ENCODE measurements at places on chromosomes 2 and 18.

GRCh38 chr2:29182920-29183319 is 67.7 kb downstream of the CLIP4 start:
- DNase-seq: no peak

DNA sequence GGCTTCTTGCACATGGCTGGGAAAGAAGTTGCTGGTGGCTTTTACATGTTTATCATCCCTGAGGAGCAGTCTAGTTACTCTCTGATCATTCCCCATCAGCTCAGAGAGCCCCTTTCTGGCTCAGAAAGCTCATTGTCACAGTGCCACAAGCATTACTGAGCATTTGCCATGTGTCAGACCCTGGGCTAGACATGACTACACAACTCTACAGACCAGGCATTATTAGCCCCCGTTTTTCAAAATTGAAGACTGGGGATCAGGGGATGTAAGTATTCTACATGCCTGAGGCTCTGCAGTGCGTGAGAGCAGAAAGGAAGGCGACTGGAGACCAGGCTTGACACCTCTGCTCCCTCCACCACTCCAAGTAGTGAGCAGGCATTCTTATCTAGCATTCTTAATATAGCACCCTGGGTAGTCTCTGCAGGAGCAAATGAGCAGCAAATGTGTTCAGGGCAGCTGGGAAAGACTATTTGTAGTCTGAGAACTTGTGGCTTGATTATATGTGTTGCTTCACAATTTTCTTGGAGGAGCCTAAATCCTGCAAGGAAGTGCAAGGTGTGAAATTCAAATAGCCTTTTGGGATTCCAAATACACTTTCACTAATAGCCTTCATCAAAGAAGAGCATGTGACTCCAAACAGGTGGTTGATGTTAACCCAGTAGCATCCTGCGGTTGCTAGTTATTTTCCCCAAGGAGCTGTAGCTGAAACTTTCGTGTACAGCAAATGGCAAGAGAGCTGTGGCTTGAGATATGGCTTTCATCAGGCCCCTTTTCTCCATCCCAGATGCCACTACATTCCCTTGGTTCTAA is 143.2 kb downstream of the DDX1 start:
- no peak for DNase-seq

DNA sequence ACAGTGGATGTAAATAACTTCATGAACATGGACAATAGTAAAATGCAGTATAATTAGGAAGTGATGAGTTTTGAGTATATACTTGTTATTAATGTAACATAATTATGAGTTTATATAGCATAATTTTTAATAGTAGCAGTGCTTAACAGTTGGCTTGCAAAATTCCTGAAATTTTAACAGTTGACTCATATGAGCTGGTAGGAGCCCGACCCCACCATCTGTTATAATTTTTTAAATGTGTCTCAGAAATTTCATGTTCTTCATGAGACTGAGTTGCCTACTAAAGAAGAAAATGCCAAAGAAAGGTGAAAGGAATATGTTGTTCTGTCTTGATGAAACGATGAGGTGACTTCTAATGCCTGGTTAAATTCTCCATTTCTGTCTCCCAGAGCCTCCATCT is 62.6 kb downstream of the ITGB1BP1 start:
- no peak for DNase-seq

DNA sequence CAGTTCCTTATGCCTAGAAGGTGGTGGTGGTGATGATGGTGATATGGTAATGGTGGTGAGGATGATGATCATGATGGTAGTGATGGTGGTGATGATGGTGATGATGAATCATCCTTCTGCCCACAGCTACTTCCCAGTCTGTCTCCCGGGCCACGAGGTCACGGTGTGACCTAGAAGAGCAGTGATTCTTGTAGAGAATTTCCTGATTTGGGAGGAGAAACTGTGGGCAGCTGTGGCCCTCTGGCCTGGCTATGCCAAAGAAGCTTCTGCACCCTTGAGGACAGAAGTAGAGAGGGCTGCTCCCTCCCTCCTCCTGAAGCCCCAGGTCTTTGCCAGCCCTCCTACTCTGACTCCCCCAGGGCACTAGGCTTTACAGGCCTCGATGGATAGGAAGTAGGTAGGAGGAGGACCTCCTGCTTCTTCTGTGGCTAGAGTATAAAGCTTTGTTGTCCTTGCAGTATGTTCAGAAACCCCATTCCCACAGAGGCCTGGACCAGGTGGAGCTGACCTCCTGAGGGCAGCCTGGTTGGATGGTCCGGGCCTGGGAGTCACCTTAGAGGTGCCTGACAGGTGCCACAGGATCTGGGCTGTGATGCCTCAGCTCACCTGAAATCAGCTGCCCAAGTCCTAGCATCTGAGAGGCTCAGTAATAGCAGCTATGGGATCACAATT is 57.9 kb upstream of the EPAS1 start:
- no peak for DNase-seq

GRCh38 chr2:54704688-54705605 is 18.5 kb upstream of the EML6 start:
- peak; percentile 46 for DNase-seq

GRCh38 chr2:143176606-143177005 is 47.4 kb downstream of the ARHGAP15 start:
- DNase-seq: no peak

- no peak for DNase-seq
Measured at GRCh38 chr2:117351396-117351795, 463.1 kb upstream of the DDX18 start.

GRCh38 chr2:160906878-160907277 is 253.3 kb upstream of the TANK start:
- no peak for DNase-seq

GRCh38 chr2:133653056-133653455 is 84.8 kb upstream of the NCKAP5 start:
- DNase-seq: no peak

DNA sequence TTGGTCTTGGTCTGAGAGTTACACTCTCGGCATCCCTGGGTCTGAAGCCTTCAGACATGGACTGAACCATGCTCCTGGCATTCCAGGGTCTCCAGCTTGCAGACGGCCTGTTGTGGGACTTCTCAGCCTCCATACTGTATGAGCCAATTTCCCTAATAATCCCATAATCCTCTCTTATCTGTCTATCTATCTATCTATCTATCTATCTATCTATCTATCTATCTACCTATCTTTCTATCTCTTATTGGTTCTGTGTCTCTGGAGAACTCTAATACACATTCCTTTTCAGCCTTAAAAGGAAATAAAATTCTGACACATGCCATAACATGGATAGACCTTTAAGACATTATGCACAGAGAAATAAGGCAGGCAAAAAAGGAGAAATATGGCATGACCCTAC is 24.4 kb downstream of the SLC39A6 start:
- no peak for DNase-seq

- DNase-seq: peak; percentile 65
Measured at GRCh38 chr2:64179582-64180321, 35.5 kb upstream of the PELI1 start.

GRCh38 chr2:9547262-9547991 is 8.2 kb downstream of the ADAM17 start:
- DNase-seq: no peak

- no peak for DNase-seq
Measured at GRCh38 chr2:2703172-2703571, 372.1 kb upstream of the MYT1L start.

DNA sequence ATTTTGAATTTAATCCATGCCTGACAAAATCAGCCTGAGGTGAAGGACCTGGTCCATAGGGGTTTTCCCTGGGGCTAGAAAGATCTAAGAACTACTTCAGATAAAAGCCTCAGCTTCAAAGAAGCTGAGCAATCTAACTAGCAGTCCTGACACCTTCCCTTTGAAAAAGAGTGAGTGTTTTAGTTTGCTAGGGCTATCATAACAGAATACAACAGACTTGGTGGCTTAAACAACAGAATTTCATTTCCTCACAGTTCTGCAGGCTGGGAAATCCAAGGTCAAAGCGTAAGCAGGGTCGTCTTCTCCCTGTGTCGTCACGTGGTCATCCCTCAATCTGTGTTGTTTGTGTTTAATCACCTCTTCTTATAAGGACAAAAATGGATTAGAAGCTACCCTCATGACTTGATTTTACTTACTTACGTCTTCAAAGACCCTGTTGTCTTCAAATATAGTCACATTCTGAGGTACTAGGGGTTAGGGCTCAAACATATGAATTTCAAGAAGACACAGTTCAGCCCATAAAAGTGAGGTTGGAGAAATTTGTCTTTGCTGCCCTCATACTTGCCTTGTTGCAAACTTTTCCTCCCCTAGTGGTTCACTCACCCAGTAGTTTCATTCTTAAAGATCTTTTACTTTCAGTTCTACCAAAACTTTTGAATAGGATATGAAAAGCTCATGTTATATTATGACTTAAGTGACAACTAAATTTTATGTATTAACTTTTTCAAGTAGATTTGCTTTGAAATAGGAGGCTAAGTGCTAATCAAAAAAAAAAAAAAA is 673.8 kb downstream of the ARHGAP15 start:
- DNase-seq: peak; percentile 55

DNA sequence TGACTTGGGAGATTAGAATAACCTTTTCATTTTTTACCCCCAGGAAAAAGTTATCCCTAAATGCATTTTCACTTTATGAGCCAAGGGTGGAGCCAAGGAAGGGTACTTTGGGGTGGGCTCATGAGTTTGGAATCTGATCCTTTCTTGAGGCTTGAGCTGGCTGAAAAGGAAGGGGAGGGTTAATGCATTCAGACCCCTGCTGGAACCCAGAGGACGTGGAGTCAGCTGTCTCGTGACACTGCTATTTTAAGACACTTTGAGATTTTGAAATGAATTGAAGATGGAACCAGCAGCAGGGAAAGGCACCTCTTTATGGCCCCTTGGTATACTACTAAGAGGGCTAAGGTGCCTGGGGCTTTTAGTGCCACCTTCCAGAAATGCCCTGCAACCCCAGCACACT is 90.4 kb downstream of the MARCHF4 start:
- DNase-seq: no peak

DNA sequence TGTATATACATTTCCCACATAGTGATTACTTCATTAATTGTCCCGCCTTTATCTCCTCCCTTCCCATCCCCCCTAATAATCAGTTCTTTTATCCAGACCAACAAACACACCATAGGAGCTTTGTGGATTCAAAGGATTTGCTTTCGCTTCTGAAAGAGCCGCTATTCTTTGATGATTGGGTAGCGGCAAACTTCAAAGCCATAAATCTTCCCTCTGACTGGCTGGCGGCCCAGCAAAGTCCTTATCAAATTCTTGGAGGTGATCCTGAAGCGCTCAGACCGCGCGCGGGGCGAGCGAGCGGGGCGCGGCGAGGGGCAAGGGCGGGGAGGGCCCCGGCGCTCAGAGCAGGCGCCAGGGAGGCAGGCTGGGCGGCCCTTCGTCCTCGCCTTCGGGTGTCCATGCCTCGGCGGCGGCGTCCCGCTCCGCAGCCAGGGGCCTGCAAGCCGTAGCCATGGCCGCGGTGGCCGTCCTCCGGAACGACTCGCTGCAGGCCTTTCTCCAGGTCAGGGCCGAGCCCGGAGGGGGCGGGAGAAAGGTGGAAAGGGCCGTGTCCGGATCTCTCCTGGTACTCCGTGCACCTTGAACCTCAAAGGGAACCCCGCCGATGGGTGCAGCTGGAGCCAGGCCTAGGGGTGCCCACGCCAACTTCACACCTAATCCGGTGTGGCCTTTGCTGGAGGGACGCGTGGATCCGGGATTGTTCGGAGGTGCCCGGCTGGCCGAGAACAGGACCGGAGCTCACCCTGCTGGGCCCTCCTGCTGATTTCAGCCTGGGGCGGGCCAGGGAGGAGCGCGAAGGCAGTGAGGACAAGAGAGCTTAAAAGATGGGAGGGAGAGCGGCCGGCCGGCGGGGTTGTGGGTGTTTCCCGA is at the start of gene SP5:
Gene SP5, plus strand, starts transcription at position 276 of the 870 bp plus-strand sequence. Its CDS starts 176 bp downstream, at position 452.
- DNase-seq: peak; percentile 44

DNA sequence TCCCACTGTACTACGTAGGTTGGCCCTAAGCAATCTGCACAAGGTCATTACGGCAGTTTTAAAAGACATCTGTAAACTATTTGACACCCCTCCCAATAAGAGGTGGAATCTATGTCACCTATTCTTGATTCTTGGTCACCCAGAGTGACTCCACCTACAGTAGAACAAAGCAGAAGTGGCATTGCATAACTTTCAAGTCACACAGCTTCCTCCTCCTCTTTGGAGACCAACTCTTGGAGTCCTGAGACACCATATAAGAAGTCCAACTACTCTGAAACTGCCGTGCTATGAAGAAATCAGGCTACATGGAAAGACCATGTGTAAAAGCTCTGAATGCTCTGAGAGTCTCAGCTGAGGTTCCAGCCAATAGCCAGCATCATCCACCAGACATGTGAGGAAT is 253.5 kb upstream of the CDH20 start:
- no peak for DNase-seq

DNA sequence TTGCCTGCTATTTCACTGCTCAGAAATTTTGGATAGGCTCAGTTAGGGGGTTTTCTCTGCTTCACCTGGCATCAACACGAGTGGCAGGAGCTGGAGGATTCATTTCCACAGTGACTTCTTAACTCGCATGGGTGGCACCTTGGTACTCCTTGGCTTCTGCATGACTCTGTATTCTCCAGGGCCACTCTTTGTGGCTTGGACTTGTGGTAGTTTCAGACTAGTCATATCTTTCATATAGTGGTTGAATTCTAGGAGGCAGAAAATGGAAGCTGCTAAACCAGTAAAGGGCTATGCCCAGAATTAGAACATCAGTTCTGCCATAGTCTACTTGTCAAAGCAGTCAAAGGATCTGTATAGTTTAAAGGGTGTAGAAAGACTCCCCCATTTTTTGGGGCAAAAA is 6.8 kb downstream of the MAIP1 start:
- no peak for DNase-seq

DNA sequence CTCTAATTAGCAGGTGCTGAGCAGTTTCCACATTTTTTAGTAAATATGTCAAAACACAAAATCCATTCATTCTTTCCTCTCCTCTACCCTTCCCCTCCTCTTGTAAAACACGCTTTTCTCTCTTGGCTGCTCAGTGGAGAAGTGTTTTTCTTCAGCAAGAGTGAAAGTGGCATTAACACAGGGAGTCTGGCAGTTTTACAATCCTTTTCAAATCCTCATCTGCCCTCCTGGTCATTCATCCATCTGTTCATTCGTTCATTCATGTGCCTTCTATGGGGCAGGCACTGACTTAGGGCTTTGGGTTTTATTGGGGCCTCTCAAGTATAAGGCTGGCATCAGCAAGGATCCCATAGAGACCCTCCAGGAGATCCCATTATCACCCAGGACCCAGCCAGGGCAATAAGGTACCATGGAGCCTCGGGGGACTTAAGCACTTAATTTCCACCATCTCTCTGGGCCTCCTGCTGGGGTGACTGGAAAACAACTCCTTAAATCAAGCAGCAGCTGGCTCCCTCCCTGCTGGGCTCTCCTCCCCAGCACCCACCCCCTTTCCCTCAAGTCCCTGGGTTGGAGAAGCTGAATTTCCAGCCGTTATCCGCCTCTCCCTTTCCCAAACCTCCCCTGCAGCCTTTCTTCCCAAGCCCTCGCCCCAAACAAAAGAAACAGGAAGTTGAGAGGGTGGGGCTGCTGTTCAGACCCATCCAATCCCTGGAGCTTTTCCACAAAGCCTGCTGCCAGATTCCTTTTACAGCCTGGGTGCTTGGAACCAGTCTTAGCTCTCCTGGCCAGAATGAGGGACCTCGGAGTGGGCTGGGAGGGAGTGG is 32.6 kb downstream of the MARCHF4 start:
- no peak for DNase-seq

- no peak for DNase-seq
Measured at GRCh38 chr18:25239581-25240419, 112.2 kb downstream of the ZNF521 start.
